ENCODE measurements at places on chromosomes 13 and 19.
A peak's percentile ranks its signal among the peaks of the same experiment; 100 is the strongest.

GRCh38 chr13:37067874-37068273 is 8.4 kb upstream of the SUPT20H start:
- no peak for DNase-seq

GRCh38 chr13:98492335-98493041 is 84.4 kb downstream of the STK24 start:
- no peak for DNase-seq

- peak; percentile 93 for DNase-seq
Measured at GRCh38 chr19:52570000-52570861, at the start of gene ZNF701. Gene ZNF701, plus strand, starts transcription at chr19:52570287. Its CDS starts 3,861 bp downstream, at chr19:52574148.

DNA sequence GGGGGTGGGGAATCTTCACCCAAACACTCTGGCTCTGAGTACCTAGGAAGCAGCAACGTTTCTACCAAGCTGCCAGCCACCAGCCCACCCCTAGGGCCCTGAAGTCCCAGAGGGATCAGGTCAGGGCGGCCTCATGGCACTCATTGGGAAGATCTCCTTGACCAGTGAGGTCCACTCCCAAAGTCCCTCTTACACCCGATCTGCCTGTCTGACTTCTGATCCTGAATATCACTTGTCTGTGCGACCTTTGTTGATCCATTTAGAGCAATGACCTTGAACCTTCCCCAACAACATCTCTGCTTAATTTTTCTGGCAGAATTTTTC is 2.1 kb upstream of the GNA15 start:
- no peak for DNase-seq

DNA sequence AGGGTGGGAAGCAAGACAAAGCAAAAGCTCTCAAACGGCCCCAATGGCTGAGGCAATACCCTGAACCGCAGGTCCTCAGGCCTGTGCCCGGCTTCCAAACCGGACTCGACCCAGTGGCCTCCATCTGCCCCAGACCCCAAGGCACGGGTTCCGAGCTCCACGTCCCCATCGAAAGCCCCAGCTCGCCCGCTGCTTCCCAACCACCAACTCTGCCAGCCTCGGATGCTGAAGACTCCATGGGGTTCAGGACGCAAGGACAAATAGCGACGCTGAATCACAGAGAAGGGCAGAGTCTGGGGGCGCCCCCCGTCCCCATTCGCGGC is 559 bp downstream of the POLR2E start:
- no peak for DNase-seq

GRCh38 chr13:23697772-23698313 is 127.6 kb downstream of the TNFRSF19 start:
- no peak for DNase-seq

DNA sequence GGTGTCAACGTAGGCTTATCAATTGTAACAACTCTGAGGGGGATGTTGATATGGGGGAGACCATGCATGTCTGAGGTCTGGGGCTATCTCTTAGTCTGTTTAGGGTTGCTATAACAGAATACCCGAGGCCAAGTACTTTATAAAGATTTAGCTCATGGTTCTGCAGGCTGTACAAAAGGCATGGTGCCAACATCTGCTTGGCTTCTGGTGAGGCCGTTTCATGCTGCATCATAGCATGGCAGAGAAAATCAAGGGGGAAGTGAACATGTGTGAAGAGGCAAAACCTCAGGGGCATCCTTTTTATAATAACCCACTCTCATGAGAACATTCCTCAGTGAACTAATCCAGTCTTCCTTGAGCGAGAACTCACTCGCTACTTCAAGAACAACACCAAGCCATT is 353.8 kb downstream of the ENOX1 start:
- no peak for DNase-seq

DNA sequence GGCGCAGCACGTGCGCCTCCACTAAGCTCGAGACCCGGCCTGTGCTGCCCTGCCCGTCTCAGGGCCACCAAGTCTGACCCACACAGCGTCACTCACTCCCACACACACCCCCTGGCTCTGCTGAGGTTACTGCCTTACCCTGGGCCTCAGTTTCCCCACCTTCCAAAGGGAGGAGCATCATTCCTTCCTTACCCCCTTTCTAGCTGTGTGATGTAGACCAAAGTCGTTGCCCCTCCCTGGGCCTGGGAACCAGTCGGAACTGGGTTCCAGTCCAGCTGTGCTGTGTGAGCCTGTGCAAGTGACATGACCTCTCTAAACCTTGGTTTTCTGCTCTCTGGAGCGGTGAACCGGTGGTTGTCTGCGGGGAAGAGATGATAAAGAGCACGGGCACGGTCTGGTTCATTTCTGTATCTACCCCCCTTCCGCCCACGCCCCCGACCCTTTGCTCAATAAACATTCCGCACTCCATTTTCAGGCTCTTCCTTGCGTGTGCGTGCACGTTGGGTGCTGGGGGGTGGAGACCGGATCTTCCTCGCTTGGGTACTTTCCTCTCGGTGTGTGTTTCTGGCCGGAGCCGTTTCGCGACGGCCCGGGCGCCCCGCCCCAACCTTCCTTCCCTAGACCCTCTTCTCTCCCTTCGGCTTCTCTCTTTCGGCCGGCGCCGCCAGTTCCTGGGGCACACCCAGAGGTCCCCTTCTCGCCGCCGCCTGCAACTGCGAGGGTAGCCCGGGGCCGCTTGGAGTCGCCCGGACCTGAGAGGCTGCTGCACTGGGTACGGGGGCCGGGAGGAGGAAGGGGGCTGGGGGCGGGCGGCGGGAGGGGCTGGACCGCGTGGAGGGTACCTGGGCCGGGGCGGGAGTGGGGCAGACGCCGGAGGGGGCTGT is at the start of gene ZNF581:
Gene ZNF581 (plus strand): TSS at position 647 of the 884 bp plus-strand sequence. CDS start 923 bp downstream, outside the sequence.
- peak; percentile 79 for DNase-seq

DNA sequence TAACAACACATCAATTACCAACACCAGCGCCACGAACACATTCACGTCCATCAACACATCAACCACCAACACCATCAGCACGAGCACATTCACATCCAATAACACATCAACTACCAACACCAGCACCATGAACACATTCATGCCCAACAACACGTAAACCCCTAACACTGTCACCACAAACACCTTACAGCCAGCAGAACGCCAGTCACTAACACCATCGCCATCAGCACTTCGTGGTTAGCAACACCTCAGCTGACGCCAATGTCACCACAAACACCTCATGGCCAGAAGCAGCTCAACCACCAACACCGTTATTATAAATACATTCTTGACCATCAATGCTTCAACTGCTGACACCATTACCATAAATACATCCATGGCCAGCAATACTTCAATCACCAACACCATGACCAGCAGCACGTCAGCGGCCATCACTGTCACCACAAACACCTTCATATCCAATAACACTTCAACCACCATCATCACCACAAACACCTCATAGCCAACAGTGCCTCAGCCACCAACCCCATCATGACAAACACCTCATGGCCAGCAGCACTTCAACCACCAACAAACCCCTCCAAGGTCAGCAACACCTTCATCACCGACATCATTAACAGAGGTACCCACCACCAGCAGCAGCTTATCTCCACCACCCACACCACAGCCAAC is 9.4 kb downstream of the FCER2 start:
- no peak for DNase-seq

DNA sequence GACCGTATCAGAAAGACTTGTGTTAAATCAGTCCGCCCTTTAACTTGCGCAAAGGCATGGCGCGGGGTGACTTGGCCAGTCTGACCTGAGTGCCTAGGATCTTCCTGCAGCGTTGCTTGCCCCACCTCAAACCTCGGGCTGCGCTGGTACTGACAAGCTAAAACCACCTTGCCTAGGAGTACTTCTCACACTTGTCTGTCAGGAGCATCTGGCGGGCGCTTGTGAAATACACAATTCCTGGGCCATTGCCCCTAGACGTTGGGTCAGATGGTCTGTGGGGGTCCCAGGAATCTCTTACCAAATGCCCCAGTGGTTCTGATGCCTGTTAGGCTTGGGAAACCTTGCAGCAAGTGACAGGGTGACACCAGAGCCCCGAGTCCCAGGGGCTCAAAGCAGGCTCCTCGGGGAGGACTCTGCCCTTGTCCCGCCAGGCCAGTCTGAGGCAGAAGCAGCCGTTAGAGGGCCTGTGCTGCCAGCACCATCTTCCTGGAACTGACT is 12.9 kb downstream of the CEBPG start:
- no peak for DNase-seq
